AG09309 (cell line): ENCODE measurements at places on chromosomes 2 and 18.

- peak; percentile 2 for DNase-seq
These were observed 27.4 kb upstream of the SPR start for GRCh38 chr2:72859831-72860262.

DNA sequence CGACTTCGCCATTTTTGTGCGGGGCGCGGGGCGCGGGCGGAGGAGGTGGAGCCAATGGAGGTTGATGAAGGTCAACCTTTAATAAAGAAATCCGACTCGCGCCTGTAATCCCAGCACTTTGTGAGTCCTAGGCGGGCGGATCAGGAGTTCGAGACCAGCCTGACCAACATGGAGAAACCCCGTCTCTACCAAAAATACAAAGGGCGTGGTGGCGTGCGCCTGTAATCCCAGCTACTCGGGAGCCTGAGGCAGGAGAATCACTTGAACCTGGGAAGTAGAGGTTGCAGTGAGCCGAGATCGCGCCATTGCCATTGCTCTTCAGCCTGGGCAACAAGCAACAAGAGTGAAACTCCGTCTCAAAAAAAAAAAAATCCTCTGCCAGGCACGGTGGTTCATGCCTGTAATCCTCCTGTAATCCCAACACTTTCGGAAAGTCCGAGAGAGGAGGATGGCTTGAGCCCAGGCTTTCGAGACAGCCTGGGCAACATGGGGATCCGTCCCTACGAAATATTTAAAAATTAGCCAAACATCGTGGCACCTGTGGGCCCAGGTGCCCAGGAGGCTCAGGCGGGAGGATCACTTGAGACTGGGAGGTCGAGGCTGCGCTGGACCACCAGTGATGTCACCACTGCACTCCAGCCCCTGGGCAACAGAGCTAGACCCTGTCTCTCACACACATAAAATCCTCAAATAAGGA lies 493 bp upstream of the PREB start:
- no peak for DNase-seq

GRCh38 chr2:102520801-102521200 lies 47.8 kb downstream of the SLC9A4 start:
- DNase-seq = no peak

DNA sequence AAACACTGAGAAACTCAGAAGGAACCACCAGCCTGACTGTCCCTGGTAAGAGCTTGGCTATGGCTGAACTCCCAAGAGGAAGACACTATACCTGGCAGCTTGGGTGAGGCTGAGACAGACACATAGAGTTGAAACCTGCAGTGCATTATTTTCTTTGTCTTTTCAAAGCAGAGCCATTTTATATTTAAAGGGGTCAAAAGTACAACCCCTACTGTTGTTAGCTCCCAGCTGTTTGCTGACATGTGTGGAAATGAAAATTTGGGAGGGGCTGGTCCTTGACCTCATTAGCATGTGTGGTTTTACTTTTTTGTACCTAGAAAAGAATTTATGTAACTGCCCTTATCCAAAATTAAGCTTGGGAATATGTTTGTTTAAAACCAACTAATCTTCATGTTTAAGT lies 309.0 kb downstream of the RPRM start:
- DNase-seq = no peak

GRCh38 chr2:201280191-201281040 lies 20.1 kb downstream of the CASP8 start:
- DNase-seq = no peak

GRCh38 chr18:9671214-9671613 lies 36.9 kb upstream of the RAB31 start:
- no peak for DNase-seq

DNA sequence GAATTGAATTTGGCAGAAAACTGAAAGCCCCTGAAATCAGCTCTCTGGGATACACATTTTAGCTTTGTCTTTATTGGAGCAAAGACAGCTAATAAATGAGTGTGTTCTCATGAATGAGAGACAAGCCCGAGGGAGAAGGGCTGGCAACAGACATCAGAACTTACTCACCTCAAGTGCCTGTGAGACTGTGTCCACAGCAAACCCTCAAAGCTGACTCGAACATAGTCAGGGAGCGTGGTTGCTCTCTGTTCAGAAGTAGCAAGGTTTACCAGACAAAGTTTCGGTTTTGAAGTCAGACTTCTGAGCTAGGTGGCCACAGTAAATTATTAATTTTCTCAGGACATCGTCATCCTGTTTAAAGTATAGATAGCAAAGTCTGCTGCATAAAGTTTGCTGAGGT lies 207.9 kb downstream of the CMPK2 start:
- no peak for DNase-seq

DNA sequence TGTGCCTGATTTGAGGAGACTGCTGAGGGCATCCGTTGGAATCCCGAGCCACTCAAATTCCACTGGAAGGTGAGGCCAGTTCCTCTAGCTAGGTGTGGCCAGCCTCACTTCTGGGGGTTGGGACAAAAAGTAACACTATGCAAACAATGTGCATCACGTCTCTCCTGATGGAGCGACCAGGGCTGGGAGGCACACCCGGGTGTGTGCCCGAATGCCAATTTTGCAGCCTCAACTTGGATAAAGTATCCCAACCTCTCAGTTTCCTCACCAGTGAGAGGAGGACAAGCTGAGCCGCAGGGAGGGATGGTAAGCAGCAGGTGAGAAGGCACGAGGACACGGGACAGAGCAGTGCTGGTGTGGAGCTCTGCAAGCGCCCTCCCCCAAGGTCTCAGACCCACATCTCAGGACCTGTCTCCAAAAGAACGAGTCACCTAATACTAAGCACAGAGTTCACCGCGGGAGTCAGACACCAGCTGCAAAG lies 218.3 kb downstream of the HAUS1 start:
- DNase-seq = no peak

GRCh38 chr2:224395620-224396390 lies 6.1 kb downstream of the FAM124B start:
- no peak for DNase-seq

- DNase-seq = no peak
These were observed 1.0 kb downstream of the PSTPIP2 start for GRCh38 chr18:46070815-46071652.

- DNase-seq = no peak
These were observed 8.4 kb upstream of the LIMS2 start for GRCh38 chr2:127683757-127684156.

DNA sequence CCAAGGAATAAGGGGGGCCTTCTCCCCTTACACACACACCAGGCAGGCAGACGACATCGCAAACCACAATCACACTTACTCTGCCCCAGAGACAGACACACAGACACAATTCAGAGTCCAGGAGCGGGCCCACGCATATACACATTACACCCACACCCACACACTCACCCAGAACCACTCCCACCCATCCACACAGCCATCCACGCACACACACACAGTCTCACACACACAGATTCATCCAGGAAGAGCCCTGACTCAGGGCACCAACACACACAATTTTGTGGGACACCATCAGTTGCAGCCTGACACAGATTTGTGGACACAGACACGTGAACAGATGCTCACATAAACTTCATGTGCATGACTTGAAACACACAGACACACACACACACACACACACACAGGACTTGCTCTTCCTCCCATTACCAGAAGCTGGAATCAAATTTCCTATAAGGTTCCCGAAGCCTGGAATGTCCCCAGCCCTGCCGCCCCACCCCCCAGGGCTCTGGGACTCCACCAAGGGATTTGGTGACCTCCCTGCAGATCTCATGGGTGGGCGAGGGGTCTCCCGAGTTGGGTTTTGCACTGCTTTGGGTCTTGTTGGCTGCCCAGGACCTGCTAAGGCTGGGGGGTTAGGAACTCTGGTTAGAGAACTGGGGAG lies 23.5 kb downstream of the TNS1 start:
- DNase-seq = no peak

DNA sequence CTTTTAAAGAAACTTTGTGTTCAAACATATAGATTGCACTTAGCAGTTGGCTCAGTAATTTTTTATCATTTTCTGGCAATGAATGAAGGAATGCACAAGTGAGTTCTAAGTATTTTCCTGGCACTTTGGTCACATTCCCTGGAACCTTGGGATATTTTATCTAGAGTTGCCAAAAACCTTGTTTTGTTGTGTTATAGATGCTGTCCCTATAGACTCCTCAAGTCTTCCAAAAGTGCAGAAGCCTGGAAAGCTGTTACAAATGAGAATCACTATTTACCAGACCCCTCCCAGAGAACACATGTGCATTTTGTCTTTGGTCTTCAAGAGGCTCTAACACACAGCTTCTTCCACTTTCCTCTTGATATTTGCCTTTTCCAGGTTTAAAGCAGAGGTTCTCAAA lies 108.3 kb downstream of the RND3 start:
- no peak for DNase-seq

GRCh38 chr2:148967056-148967455 lies 71.4 kb upstream of the LYPD6B start:
- no peak for DNase-seq

DNA sequence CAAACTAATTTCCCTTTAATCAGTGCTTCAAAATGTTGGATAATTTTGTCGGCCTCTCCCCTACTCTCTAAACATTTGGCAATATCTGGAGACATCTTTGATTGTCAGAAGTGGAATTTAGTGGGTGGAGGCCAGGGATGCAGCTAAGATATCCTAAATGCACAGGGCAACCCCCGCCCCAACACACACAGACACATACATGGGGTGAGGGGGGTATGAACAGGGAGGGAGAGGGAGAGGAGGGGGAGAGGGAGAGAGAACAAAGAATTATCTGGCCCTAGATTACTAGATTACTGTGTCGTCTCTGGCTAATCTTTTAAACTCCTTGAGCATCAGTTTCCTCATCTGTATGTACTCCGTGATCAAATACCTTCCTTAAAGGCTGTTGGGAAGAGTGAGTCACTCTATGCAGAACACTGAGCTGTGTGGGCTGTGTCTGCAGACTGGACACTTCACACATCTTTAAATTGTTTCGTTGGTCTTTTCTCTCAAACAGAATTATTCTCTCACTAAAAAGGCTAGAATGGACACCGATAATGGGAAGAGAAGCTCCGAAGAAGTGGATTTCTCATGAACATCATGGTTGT lies 2.9 kb downstream of the RNF149 start:
- peak; percentile 17 for DNase-seq

GRCh38 chr2:46806526-46806925 lies 109.1 kb downstream of the MCFD2 start:
- no peak for DNase-seq

DNA sequence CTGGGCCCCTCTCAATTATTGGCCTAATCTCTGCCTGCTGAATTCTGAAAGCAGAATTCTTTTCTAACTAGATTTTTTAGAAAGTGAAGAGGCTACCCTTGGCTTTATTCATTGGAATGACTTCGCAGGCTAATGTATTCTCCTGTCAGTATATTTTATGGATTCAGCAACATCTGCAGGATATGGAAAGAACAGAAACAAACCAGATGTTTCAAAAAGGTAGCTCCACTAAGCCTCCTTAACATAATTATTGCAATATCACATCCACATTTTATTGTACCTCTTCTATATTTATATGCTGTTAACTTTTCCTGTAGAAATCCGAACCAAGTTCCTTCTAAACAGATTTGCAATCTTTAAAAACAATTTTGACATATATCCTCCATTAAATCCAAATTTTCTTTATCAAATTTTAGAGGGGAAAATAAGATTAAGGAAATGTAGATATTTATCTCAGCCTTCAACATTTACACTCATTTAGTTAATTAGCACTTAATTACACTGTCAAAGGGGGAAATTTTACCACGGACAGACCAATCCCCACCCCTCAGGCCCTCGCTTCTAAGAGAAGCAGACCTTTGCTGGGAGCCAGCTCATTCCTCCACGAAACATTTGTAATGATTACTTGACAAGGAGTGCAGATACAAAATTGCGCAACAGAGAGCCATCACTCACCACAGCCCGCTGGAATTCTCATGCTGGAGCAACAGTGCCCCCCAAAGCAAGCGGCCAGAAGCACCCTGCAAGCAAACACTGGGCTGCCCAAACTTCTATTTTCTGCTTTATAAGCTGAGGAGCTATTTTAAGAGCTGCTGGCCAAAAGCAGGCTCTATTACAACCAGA lies 253.4 kb downstream of the ETAA1 start:
- DNase-seq = peak; percentile 90

DNA sequence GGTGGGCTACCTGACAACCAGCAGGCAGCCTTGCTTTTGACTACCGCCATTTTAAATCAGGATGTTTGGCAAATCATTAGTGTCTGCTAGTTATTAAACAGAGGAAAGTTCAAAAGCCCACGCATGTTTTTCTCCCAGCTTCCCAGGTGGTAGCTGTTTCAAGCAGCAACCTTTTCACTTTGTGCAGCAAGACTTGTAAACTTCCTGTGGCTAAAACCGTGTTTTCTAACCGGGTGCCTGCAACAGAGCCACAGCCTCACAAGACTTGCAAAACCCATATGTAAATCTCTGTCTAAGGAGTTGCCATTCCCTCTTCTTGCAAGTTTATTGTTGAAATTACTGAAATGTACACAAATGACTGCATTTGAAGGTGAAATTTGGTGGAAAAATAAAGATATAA lies 633.1 kb downstream of the BCL11A start:
- no peak for DNase-seq

- no peak for DNase-seq
These were observed 329.9 kb downstream of the DYSF start for GRCh38 chr2:71783215-71783614.

DNA sequence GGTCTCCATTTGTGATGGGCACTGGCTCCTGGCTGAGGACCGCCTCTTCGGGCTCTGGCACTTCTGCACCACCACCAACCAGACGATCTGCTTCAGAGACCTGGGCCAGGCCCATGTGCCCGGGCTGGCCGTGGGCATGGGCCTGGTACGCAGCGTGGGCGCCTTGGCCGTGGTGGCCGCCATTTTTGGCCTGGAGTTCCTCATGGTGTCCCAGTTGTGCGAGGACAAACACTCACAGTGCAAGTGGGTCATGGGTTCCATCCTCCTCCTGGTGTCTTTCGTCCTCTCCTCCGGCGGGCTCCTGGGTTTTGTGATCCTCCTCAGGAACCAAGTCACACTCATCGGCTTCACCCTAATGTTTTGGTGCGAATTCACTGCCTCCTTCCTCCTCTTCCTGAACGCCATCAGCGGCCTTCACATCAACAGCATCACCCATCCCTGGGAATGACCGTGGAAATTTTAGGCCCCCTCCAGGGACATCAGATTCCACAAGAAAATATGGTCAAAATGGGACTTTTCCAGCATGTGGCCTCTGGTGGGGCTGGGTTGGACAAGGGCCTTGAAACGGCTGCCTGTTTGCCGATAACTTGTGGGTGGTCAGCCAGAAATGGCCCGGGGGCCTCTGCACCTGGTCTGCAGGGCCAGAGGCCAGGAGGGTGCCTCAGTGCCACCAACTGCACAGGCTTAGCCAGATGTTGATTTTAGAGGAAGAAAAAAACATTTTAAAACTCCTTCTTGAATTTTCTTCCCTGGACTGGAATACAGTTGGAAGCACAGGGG lies 5.5 kb downstream of the TMEM37 start:
- DNase-seq = no peak
